NCI-H1436 (cell line): ENCODE measurements at places on chromosomes 2 and 18.
A peak's percentile ranks its signal among the peaks of the same experiment; 100 is the strongest.

- peak; percentile 32 for DNase-seq
Measured at GRCh38 chr2:180983468-180984242, 3.2 kb downstream of the UBE2E3 start.

GRCh38 chr2:206988884-206989283 lies 49.6 kb downstream of the CPO start:
- no peak for DNase-seq

GRCh38 chr2:131094463-131095281 lies 1.4 kb upstream of the FAM168B start:
- DNase-seq, result no peak

DNA sequence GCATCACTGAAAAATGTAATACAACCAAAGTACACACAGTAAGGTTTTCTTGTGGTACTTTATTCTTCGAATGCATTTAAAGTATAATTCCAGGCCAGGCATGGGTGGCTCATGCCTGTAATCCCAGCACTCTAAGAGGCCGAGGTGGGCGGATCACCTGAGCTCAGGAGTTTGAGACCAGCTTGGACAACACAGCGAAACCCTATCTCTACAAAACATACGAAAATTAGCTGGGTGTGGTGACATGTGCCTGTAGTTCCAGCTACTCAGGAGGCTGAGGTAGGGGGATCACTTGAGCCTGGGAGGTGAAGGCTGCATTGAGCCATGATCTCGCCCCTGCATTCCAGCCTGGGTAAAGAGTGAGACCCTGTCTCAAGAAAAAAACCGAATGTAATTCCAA lies 3.9 kb upstream of the TTC39C start:
- DNase-seq, result no peak
